ENCODE measurements at places on chromosomes 2 and 18.

GRCh38 chr2:64359892-64360657 is 93.9 kb upstream of the LGALSL start:
- DNase-seq, result peak; percentile 32

GRCh38 chr2:164692958-164693357 is 71.7 kb upstream of the GRB14 start:
- no peak for DNase-seq

- DNase-seq, result no peak
Observed at GRCh38 chr2:33130544-33130943, 183.8 kb downstream of the LTBP1 start.

- DNase-seq, result no peak
Observed at GRCh38 chr2:86333378-86333777, 4.0 kb downstream of the REEP1 start.

DNA sequence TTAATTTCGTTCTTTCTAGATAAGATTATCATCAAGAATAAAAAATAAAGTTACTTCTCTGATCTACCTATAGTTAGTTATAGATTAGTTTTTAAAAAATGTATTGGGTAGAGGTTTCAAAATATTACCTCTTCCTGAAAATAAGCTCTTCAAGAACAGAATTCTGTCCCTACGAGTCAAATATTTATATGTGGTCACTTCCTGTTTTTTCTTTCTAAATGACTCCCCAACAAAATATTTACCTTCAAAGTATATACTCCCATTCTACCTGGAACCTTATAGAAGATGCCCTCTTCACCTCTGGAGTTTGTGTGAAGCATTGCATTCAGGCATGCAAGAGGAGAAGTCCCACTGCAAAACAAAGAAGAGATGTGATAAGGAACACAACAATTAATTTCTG is 72.3 kb downstream of the ASXL2 start:
- no peak for DNase-seq

GRCh38 chr2:31079665-31080064 is 58.6 kb downstream of the GALNT14 start:
- no peak for DNase-seq

GRCh38 chr2:100136310-100136709 is 6.1 kb downstream of the AFF3 start:
- DNase-seq, result no peak

Measured in activated T-helper 9 cell treated with anti-CD3 and anti-CD28 coated beads, Interleukin-2, amount 50 U/mL, for 16 hours (primary cell).